ENCODE measurements at places on chromosomes 4 and X.

- no peak for DNase-seq
These were observed 427.0 kb upstream of the TRAM1L1 start for GRCh38 chr4:117512414-117512813.

DNA sequence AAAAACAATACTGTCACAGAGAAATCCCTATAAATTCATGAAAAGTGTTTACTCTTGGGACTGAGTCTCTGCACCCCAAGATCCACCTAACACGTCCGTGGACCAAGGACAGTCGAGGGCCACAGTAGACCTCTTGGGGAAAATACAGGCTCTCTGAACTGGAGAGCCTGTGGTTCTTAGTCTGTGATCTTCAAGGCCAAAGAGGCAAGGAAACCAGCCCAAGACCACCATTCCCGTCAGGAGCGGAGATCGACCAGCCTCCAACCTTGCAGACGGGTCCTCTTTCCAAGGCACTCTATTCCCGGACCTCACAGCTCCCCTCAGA lies 1.6 kb upstream of the APBB2 start:
- no peak for DNase-seq

GRCh38 chr4:123977641-123978081 lies 581.1 kb downstream of the SPRY1 start:
- DNase-seq = no peak

DNA sequence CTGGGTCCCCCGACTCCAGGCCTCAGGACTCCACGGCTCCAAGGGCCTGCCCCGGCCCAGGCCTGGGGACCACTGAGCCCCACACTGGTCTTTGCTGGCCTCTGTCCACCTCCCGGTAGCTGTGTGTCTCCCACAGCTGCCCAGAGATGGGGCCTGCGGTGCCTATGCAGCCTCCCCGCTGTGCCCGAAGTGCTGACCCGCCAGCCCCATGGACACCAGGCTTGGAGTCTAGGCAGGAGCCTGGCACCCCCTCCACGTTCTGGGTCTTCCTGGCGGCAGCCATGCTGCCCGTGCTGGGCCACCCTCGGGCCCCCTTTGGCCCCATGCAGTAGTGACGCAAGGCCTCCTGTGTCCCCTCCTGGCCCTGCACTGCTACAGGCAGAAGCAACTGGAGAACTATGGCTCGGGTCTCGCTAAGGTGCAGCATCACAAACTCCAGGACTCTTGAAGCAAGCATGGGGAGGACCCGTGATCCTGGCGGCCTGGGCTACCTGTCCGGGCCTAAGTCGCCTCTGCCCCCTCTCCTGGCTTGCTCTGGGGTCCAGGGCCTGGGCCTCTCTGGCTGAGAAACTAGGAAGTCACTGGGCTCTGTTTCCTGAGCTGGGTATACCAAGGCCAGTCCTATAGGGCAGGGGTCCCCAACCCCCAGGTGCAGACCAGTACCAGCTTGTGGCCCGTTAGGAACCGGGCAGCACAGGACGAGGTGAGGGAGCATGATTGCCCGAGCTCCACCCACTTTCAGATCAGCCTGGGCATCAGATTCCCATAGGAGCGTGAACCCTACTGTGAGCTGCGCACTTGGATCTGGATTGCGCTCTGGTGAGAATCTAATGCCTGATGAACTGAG lies 917 bp downstream of the MYL5 start:
- DNase-seq = no peak

DNA sequence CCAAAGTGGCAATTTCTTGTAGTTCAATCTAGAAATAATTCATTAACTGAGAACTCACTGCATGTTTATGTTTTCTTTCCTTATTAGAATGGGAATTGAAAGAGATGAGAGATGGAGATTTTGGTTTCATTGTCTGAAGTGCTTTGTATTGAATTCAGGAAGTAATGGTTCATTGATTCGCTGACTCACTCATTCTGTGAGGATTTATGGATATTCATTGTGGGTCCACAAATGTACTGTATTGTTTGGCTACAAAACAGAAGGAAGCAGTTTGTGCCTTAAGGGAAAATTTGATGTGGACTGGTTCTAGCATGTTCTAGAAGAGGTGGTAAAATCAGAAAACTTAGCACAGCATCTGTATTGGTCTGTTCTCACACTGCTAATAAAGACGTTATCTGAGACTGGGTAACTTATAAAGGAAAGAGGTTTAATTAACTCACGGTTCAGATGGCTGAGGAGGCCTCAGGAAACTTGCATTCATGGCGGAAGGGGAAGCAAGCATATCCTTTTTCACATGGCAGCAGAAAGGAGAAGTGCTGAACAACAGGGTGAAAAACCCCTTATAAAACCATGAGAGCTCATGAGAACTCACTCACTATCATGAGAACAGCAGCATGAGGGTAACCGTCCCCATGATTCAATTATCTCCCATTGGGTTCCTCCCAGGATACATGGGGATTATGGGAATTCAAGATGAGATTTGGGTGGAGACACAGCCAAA lies 132.3 kb upstream of the VCX3A start:
- DNase-seq = no peak

- no peak for DNase-seq
These were observed 727.4 kb downstream of the FAM133A start for GRCh38 chrX:94401426-94401825.
